ENCODE measurements at places on chromosomes 5 and 9.
A peak's percentile ranks its signal among the peaks of the same experiment; 100 is the strongest.

DNA sequence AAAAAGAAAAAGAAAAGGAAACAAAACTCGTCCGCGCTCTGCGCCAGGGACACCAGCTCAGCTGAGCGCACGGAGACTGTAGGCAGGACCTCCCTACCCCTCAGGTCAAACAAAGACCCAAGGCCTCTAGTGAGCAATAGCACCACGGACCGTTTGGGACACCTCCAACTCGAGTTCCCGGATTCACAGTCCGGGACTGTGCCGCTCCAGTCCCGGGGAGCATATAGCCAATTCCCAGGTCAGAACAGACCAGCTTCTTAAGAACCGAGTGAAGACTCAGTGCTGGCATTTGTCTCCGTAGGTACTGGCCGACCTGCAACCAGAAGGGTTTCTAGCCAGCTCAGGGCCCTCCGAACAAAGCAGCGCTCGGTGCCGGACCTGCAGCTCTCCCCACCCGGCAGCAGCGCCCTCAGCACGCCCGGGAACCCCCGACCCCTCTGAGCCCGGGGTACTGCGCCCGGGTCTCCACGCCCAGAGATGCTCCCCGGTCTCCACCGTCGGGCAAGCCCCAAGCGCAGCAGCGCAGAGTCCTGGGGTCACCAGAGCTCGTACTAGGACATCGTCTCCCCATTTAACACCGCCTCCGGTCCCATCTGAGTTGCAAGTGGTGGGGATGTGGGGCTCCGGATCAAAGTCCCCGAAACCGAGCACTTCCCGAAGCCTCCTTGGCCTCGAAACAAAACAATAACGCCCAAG is 591 bp downstream of the ABCA1 start:
- DNase-seq = peak; percentile 47

DNA sequence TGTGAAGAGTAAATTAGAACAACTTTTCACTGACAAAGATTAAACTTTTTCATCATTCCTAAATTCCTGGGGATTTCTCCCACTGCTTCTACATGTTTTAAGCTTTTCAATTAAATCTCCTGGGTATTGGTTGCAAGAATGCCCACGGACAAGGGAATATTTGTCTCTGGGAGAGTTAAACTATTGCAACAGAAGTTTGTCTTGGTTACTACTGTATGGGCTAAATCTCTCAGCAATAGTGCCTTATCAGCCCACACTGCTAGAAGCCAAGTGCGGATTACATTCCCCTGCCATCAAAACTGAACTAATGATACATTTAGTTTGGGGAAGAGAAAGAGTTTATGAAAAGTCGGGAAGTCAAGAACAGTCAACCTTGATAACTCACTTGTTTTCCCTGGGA is 528.2 kb upstream of the C9orf72 start:
- DNase-seq = no peak

DNA sequence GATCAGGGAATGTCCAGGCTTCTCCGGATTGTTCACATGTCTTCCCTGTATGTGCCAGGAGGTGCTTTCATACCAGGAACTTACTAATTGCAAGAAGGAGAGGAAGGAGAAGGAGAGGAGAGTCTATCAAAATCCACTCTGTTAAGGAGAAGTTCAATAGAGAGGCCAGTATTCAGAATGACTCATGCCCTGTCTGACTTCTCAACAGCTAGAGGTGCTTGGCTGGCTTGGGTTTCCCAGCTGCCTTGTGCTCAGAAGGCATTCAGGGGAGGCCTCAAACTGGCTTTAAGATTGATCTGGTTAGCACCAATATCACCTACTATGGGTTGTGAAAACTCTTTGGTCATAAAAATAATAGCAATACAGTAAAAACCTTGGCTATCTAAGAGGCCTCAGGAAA is 167.9 kb upstream of the GLRA1 start:
- no peak for DNase-seq

DNA sequence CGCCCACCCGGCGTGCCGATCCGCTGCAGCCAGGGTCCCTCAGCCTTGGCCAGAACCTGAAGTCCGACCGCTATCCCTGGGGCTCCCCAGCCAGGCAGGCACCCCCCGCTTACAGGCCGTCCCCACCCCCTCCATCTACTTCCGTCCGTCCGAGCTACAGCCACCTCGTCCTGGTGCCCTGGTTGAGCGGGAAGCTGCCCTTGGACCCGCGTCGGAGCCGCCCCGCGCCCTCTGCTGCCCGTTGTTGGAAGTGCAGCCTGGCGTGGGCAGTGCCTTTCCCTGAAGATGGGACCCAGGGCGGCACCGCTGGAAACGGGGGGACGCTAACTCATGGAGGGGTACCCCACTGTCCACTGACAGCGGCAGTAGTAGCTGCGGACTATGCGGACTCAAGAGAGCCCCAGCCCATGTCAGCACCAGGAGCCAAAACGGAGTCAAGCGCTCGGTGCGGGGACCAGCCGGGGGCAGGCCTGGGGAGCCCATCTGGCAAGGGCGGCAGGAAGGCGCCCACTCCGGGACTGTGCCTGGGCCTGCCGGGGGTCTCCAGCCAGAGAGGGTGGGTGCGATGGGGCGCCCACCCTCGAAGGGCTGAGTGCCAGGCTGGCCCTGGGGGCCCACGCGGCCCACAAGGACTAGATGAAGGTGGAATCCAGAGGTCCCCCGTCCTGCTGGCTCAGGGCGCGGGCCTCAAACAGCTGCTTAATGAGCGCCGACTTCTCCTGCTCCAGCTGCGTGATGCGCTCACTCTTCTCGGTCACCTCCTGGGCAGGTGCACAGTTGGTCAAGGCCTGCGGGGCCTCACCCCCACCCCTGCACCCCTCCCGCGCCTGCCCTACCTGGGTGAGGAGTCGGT is 6.1 kb downstream of the SAPCD2 start:
- DNase-seq = peak; percentile 42

GRCh38 chr9:21110708-21111576 is 30.7 kb downstream of the IFNW1 start:
- DNase-seq = peak; percentile 73

DNA sequence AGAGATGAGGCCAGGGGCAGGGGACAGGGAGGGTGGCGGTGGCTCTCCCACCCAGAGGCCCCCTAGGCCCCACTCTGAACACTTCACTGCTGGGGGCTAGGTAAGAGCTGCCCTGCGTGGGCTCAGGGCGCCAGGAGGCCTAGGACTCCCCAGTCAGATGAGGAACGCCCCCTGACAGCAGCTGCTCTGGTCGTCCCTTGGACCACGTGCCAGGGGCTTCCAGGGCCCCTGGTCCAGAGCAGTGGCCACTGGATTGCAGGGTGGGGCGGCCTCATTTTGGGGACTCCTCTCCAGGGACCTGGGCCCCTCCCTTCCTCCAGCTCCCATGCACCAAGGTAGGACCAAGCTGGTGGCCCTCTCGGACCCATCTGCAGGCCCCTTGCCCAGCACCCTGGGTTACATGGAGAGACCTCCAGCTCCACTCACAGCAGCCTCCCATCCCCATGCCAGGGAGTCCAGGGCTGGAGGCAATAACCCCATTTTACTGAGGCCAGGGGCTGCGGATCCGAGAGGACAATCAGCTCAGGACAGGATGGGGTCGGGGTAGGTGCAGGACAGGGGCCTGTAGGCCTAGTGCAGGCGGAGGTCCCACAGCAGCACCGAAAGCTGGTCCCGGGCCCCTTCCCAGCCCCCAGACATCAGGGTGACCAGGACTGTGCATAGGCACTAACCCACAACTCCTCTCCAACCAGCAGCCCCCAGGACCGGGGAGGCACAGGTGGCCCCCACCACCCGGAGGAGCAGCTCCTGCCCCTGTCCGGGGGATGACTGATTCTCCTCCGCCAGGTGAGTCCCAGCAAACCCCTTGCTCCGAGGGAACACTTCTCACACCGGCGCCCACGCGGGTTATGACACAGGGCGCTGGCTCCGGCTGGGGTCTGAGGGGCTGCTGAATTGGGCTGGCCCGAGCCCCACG is 1.5 kb downstream of the EGFL7 start:
- DNase-seq = no peak

- DNase-seq = no peak
Measured at GRCh38 chr9:116520218-116520617, 166.9 kb upstream of the TRIM32 start.

- DNase-seq = no peak
Measured at GRCh38 chr5:6159832-6160430, 218.4 kb downstream of the MED10 start.

GRCh38 chr9:135463140-135463539 is 16.4 kb upstream of the PPP1R26 start:
- no peak for DNase-seq

DNA sequence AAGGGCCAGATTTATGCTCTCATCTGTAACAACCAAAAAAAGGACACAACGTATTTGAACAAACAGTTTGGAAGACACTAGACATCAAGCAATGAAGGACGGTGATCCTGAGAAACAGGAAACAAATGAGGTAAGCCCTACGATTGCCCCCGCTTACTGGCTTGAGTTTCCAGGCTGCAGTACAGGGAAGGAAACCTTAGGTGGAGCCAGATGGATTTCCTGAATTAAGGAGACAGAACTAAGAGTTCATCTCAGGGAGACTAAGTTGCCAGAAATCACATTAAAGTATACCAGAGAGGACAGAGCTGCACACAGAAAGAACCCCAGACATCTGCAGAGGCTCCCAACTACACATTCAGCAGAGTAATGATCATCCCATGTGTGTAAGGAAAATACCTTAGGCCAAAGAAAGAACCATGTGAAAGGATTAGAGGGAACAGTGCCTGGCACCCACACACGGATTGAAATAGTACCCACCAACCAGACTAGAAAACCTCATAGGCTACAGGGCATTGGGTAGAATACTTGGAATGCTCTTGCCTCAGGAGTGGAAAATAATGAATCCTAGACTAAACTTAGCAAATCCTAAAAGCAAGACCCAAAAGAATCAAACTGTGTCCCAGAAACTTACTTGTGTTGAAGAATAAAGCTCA is 99.3 kb upstream of the NIPBL start:
- peak; percentile 78 for DNase-seq

- DNase-seq = peak; percentile 35
Measured at GRCh38 chr5:52334367-52334766, 453.3 kb upstream of the ITGA1 start.

GRCh38 chr5:4275232-4275631 is 679.6 kb downstream of the IRX1 start:
- DNase-seq = peak; percentile 87

- no peak for DNase-seq
Measured at GRCh38 chr9:92187989-92188714, 72.9 kb upstream of the SPTLC1 start.

Data from NCI-H524 (cell line).